WTC11 (cell line): ENCODE measurements at places on chromosomes 11 and 22. TPM values are rescaled to one million over a fixed set of nuclear protein-coding genes. Genes with fewer than 3 reads are reported as not detected.

Gene PUS3
- total RNA-seq, result 16.3 to 18.8 TPM (median 18.6 TPM) in 3 replicates

Gene OR51B4
- not detected in 3 replicates for total RNA-seq

DNA sequence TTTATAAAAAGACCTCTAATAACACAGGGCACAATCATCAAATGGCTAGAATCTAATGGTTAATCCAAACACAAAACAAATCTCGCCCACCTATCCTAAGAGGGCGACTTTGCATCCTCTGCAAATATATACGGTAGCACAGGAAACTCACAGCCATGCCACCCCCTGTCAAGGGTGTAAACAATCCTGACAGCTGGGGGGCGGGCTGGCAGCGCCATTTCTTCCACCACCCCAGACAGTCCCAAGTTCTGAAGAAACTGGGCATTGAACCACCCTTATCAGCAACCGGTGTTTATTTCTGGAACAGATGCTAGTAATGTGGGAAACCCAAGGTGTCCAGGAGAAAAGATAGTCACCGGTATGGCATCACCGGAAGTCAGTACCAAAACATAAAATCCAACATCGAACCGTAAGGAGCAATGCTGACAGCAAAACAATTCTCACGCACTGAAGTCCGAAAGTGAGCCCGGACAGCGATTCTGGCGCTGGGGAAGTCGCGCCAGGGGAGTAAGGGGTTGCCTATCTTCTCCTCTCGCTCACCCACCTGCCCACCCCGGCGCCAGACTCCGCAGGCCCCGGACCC lies 825 bp downstream of the FBXO3 start:
- no peak overlapping the region for H3K27ac ChIP-seq
- peaks cover 29% of the 10 kb centered on the region for H3K27me3 ChIP-seq
- H3K36me3 ChIP-seq, result peaks cover 2% of the 10 kb centered on the region; the same call in 1 of the 2 replicates
- no peak for DNase-seq

DNA sequence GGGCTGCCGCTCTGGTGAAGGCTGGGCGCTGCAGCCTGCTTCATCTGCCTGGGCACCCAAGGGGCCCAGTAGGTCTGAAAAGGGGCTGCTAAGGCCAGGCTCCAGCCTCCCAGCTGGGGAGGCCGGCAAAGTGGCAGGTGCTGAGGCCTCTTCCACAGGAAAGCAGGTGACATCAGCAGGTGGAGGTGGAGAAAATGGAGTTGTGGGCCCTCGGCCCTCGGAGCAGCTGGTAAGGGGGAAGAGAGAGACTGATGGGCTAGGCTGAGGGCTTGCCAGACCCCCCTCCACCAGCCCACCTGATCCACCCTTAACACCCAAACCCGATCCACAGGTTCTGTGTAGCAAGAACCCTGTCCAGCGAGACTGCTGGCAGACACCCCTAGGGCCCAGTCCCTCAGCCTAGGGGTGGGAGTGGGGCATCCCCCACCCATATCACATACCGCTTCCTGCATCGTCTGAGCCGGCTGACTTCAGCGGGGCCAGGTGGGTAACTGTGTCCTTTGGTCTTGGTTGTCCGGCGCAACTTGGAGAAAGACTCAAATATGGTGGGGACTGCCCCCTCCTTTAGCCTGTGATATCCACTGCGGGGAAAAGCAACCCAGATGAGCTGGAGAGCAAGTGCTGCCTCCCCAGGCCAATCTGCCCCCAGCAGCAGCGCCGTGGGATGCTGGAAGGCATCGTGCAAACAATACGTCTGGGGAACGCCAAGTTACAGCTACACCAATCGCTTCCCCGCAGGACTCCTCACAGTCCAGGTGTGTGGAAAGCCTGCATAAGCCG lies 1.5 kb downstream of the THAP7 start:
- H3K36me3 ChIP-seq, result no peaks in the 10 kb centered on the region
- DNase-seq, result no peak
- no peak overlapping the region for H3K27ac ChIP-seq
- peak overlapping the region; percentile 87 for H3K4me3 ChIP-seq
- peaks cover 18% of the 10 kb centered on the region for H3K4me1 ChIP-seq

GRCh38 chr11:70928854-70929598 lies 323.4 kb downstream of the SHANK2 start:
- DNase-seq, result no peak
- H3K27ac ChIP-seq, result no peak overlapping the region
- no peak overlapping the region for H3K4me3 ChIP-seq
- peaks cover 28% of the 10 kb centered on the region for H3K4me1 ChIP-seq
- H3K27me3 ChIP-seq, result no peaks in the 10 kb centered on the region

- H3K27me3 ChIP-seq, result peaks cover 58% of the 10 kb centered on the region
- H3K4me3 ChIP-seq, result peak overlapping the region; percentile 16; the same call in 1 of the 2 replicates
- no peak for DNase-seq
- peak overlapping the region; percentile 33; the same call in 1 of the 2 replicates for H3K27ac ChIP-seq
- H3K4me1 ChIP-seq, result peaks cover 46% of the 10 kb centered on the region
Observed at GRCh38 chr11:65559535-65559934, 1.4 kb upstream of the LTBP3 start.

- H3K4me1 ChIP-seq, result no peaks in the 10 kb centered on the region
- DNase-seq, result no peak
- no peak overlapping the region for H3K27ac ChIP-seq
- H3K4me3 ChIP-seq, result no peak overlapping the region
Observed at GRCh38 chr11:26457636-26458035, 114.4 kb downstream of the MUC15 start.

DNA sequence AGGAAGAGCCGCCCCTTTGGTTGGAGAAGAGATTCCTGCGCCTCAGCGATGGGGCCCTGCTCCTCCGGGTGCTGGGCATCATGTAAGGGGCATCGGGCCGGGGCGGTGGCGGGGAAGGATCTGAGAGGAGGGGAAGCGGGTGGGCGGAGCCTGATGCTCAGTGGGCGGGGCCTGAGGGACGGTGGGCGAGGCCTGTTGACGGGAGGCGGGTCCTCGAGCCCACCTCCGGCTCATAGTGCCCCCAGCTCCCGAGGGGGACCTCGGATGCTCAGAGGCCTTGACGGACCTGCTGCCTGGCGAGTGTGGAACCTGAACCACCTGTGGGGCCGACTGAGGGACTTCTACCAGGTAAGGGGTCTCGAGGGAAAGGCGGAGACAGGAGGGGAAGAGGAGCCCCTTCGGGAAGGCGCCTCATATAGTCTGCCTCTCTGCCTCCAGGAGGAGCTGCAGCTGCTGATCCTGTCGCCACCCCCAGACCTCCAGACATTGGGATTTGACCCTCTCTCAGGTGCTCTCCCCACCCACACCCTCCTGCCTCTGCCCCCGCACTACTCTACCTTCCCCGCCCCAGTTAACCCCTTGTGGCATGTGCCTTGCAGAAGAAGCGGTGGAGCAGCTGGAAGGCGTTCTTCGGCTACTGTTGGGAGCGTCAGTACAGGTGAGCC lies 799 bp downstream of the CCDC88B start:
- DNase-seq, result peak; percentile 94
- H3K4me3 ChIP-seq, result peak overlapping the region; percentile 69
- no peaks in the 10 kb centered on the region for H3K36me3 ChIP-seq
- peaks cover 20% of the 10 kb centered on the region for H3K4me1 ChIP-seq

DNA sequence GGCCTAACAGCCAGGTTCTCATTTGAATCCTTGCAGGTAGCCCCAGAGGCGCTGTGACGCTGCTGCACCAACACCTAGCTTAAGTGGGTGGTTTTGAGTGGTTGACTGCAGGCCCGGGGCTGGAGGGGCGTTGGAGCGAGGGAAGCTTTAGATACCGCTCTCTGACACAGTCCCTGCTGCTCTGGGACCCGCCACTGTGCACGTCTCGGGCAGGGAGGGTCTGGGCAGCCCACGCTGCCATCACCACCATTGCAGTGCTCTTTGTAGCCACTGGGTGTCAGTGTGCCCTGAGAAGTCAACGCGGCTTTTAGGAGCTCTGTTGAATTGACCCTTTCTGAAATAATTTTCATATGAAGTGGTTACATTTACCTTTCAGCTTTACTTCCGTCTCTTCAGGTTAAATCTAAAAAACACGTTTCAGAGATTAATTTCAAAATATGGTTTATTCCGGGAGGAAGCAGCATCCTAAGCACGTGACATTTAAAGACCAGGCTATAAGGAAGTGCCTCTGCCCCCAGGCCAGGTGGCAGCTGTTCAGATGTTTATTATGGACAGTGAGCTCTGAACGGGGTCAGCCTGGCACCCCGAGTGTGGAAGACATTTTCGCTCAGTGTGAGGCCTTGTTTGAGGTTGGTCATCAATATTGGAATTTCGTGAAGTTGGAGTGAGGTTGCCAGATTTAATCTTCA lies 30.9 kb upstream of the PARVB start:
- no peak overlapping the region for H3K4me3 ChIP-seq
- no peaks in the 10 kb centered on the region for H3K27me3 ChIP-seq
- peaks cover 68% of the 10 kb centered on the region for H3K36me3 ChIP-seq
- no peaks in the 10 kb centered on the region for H3K4me1 ChIP-seq

DNA sequence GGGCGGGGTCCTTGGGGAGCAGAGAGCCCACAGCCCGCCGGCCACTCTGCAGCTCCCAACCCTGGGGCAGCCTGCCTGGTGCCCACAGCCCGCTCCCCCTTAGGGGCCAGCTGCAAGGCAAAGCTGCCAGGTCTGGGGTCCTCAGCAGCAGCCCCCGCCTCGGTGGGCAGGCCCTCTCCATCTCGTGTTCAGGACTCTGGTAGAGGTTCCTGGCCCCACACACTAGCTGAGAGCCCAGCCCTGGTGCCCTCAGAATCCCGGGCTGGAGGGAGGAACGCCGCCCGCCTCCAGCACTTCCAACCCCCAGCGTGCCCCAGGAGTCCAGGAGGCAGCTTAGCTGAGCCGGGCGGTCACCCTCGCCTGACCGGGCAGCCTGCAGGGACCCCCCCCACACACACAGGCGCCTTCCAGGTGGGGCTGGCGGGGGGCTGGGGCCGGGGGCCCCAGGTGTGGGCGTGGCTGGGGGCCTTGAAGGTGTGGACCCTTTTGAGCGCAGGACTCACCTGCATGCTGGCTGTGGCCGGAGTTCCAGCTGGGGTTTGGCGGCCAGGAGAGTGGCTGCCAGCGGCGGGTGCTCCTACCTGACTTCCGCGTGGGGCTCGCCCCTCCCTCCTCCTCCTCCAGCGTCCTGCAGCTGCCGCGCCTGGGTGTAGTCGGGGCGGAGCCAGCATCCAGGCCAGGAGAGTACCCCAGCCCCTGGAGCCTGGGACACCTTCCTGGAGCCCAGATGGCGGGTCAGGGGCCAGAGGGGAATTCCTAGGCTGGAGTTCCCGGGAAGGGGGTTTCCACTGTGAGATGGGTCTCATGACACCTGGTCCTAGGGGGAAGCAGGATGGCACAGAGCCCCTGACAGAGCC lies at the start of gene ANO9:
TSS of gene ANO9 (minus strand) at position 594 of the 857 bp plus-strand sequence. CDS start at position 509, 85 bp downstream.
- peaks cover 4% of the 10 kb centered on the region; the same call in 1 of the 2 replicates for H3K36me3 ChIP-seq
- H3K4me1 ChIP-seq, result peaks cover 7% of the 10 kb centered on the region
- no peaks in the 10 kb centered on the region; the same call in 1 of the 2 replicates for H3K27me3 ChIP-seq
- DNase-seq, result peak; percentile 65
- H3K4me3 ChIP-seq, result peak within 1 kb of the TSS; percentile 51
- H3K27ac ChIP-seq, result no peak within 1 kb of the TSS

DNA sequence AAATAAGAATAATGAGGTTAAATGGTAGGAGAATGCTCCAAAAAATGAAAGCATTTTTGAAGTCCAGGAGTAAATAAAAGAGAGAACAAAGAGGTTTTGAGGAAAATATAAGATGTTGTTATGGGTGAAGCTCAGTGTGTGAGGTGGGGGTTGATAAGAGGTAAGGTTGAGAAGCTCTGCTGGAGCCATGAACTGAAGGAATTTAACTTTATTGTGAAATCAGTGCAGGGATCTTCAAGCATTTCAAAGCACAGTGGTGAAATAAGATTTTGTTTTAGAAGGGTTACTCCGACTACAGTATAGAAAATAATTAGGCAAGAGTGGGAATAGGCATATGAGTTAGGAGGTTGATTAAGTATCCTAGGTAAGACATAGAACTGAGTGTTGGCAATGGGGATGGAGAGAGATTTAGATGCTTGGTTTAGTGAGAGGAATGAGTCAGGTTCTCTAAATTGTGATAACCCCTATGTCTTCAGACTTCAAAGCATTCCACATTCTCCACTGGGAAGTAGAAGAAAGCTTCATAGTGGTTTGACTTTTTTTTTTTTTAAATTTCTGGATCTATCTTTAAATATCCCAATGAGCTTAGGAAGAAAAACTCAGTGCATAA lies 403.2 kb downstream of the AASDHPPT start:
- H3K4me1 ChIP-seq, result peaks cover 7% of the 10 kb centered on the region
- no peaks in the 10 kb centered on the region for H3K36me3 ChIP-seq
- no peaks in the 10 kb centered on the region for H3K27me3 ChIP-seq
- no peak overlapping the region for H3K27ac ChIP-seq
- no peak overlapping the region for H3K4me3 ChIP-seq
